ENCODE measurements at places on chromosomes 6 and 20.
A peak's percentile ranks its signal among the peaks of the same experiment; 100 is the strongest.

DNA sequence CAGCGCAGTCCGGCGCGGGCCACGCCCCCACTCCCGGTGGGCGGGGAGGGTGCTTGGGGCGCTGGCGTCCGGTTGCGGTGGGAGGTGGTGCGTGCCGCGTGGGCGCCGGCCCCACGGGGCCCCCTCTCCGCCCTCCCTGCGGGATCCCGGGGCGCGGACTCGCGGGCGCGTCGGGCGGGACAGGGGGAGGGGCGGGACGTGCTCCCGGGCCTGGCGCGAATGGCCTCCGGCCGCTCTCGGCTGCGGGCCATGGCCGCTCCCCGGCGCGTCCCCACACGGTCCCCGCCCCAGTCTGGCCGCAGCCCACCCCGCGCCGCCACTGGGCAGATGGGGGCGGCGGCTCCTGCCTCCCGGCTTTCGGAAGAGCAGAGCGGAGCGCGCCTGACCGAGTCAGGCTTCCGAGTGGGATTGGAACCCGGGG, 771 bp upstream of the PPP1R3G start:
- DNase-seq = peak; percentile 62

DNA sequence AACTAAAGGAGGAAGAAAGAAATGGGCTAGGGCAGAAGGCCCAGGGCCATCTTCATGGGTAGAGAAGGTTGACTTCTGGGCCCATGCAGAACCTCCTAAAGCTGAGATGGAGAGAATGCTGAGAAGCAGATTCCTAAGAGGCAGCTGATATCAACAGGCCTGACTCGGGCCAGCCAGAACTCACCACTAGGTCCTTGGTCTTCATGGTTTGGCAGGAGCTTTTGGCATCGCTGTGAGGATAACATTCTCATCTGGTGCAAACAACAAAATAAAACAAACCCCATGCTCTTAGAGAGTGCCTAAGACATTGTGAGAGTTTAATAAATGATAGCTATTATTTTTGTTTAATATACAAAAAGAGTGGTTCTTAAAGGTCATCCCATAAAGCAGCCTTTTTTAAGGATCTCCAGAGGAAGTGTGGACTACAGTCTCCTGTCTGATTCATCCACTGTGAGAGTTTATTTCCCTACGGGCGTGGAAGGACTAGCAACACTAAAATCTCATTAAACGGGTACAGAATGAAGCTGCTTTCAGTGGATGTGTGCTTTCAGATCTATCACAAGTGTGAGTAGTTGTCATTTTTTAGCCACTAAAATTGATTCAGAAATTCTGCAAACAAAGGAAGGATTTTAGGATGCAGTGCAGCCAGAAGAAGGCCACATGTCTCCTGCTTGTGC, 160.0 kb downstream of the PLCB4 start:
- no peak for DNase-seq

DNA sequence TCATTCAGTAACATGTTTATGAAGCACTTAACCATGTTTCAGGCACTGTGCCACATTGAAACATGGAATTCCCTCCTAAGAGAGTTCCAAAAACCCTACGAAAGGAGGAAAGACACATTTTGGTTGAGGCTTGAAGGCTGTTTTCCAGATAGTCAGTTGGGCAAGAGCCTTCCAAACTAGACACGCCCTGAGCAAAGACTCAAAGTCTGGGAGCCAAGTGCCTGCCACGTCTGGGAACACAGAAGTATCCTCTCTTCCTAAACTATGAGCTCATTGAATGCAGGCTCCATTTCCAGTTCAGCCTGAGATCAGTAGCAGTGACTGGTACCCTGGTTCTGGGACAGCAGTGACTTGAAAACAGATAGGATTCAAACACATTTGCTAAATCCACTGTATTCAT, 74.5 kb upstream of the FAM8A1 start:
- no peak for DNase-seq

DNA sequence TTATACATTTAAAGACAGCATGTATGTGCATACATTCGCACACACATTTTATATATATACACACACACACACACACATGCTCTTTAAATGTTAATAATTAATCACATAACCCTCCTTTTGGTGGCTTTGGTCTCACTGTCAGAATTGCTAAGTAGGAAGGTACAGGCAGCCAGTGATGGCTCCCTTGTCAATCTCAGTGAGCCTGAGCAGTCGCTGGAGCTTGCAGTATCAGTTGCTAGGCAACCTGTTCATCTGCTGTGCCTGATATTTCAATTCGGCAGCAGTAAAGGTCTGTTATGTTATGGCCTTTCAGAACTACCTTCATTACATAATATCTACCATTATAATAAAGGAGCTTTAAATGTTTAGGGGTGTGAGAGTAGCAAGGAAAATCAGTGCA, 374.3 kb downstream of the LMBRD1 start:
- DNase-seq = no peak

DNA sequence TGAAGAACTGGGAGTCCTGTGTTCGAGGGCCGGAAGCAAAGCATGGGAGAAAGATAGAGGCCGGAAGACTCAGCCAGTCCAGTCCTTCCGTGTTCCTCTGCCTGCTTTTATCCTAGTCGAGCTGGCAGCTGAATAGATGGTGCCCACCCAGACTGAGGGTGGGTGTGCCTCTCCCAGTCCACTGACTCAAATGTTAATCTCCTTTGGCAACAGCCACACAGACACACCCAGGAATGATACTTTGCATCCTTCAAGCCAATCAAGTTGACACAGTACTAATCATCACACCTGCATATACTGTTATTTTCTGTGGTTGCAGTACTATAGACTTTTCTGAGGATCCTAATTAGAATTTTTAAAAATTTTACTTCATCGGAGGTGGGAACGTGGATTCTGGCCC, 21.3 kb downstream of the PCMTD2 start:
- DNase-seq = no peak

GRCh38 chr20:46694484-46694883, 5.2 kb upstream of the TP53RK start:
- no peak for DNase-seq

GRCh38 chr20:35009665-35010328, 54.1 kb downstream of the MYH7B start:
- DNase-seq = no peak

Measured in ovary (tissue), 10 donors.